ENCODE measurements at places on chromosomes 2 and 18. TPM values are rescaled to one million over a fixed set of nuclear protein-coding genes. Genes with fewer than 3 reads are reported as not detected.

Gene CHST9
- 1.6 TPM for total RNA-seq

- no peak for DNase-seq
- H3K4me3 ChIP-seq = no peak overlapping the region
- H3K27me3 ChIP-seq = no peaks in the 10 kb centered on the region
Observed at GRCh38 chr2:153004627-153005026, 286.2 kb downstream of the ARL6IP6 start.

Gene TEKT4
- total RNA-seq = not detected

GRCh38 chr18:64966667-64967066 lies 784.1 kb upstream of the CDH7 start:
- no peaks in the 10 kb centered on the region for H3K36me3 ChIP-seq
- no peaks in the 10 kb centered on the region for H3K4me1 ChIP-seq
- H3K4me3 ChIP-seq = no peak overlapping the region
- H3K27me3 ChIP-seq = no peaks in the 10 kb centered on the region

DNA sequence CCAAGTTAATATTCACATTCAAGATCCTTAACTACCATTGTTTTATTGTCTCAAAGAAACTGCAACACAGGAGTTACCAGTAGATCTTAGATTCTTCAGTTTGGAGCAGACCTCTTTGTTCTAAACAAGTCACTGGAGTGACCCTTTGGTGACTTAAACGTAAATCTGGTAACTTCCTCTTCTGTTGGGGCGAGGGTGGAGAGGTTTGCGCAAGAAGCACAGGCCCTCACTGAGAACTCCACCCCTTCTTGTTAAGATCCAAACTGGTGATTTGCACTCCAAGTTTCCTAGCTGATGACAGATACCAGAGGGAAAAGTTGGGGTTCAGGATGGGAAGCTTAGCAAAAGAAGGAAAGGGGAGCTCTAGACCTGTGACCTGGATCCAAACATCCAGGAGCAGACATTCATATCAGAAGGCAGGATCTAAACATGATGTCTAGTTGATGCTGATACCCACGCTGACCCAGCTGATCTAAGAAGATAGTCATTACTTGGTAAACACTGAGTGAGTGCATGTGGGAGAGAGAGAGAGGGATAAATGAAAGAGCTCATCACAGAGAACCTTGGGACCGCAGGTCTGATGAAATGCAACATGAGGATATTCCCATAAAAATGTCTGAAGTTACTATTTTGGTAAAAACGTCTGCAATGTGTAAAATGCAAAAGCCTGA lies 256.0 kb downstream of the CDH20 start:
- no peaks in the 10 kb centered on the region for H3K36me3 ChIP-seq
- H3K27me3 ChIP-seq = no peaks in the 10 kb centered on the region
- H3K4me3 ChIP-seq = no peak overlapping the region
- no peak for DNase-seq
- H3K4me1 ChIP-seq = no peaks in the 10 kb centered on the region

GRCh38 chr2:117948615-117949014 lies 65.3 kb downstream of the CCDC93 start:
- no peaks in the 10 kb centered on the region for H3K27me3 ChIP-seq
- no peak overlapping the region for H3K4me3 ChIP-seq
- H3K4me1 ChIP-seq = no peaks in the 10 kb centered on the region

Gene AQP12B
- not detected for total RNA-seq

GRCh38 chr18:60421356-60422118 lies 49.0 kb upstream of the MC4R start:
- H3K4me1 ChIP-seq = no peaks in the 10 kb centered on the region
- no peak for DNase-seq
- H3K4me3 ChIP-seq = no peak overlapping the region
- H3K27ac ChIP-seq = no peak overlapping the region

DNA sequence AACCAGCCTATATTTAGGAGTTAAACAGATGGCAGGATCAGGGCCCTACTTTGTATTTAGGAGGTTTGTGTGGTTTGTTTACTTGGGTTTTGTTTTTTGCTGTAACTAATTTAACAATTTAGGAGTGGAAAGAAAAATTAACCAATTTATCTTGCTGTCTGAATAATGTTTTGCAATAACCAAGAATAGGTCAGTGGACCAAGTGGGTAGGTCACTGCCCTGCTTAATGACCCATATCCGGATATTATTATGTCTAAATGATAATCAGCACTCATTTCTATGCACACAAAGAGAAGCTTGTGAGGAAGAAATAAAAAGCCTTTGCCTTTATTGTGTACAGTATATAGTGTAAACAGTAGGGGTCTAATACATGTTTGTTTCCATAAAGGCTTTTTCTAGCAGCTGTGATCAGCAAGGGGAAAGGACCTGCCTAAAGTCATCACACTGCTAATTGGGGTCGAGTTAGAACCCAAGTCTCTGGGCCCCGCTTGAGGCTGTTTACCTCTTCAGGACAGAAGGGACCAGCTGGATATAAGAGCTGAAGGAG lies 76.6 kb downstream of the TGOLN2 start:
- H3K4me1 ChIP-seq = peaks cover 37% of the 10 kb centered on the region
- no peak overlapping the region for H3K27ac ChIP-seq
- no peaks in the 10 kb centered on the region for H3K36me3 ChIP-seq
- no peak overlapping the region for H3K4me3 ChIP-seq
- no peak for DNase-seq
- no peaks in the 10 kb centered on the region for H3K27me3 ChIP-seq

GRCh38 chr2:55761024-55761423 lies 67.4 kb upstream of the PNPT1 start:
- no peaks in the 10 kb centered on the region for H3K36me3 ChIP-seq
- peak overlapping the region; percentile 78 for H3K27ac ChIP-seq
- H3K4me1 ChIP-seq = peaks cover 4% of the 10 kb centered on the region
- H3K4me3 ChIP-seq = no peak overlapping the region

DNA sequence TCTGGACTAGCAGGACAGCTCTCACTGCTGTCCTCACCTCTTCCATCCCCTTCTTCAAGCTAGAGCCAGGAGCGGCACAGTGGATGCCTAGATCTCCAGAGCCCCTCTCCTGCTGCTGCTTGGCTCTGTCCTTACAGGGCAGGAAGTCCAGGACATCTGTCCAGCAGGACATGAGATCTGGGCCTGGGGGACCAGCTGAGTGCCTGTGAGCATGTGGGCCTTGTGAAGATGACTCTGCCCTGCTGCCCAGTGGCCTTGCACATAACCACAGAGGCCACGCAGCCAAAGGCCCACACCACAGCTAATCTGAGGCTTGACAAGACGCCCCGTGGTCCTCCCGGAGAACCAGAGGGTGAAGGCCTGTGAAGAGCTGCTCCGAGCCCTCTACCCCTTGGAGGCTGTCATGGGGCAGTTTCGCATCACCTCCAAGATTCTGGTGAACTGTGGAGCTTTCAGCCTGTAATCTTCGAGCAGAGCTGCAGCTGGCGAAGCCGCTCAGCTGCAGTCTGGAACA lies 516.7 kb upstream of the HS6ST1 start:
- no peaks in the 10 kb centered on the region for H3K4me1 ChIP-seq
- no peaks in the 10 kb centered on the region for H3K36me3 ChIP-seq
- no peaks in the 10 kb centered on the region for H3K27me3 ChIP-seq
- no peak for DNase-seq
- H3K27ac ChIP-seq = no peak overlapping the region

Gene RMND5A
- 44.3 TPM for total RNA-seq

GRCh38 chr2:217642944-217643343 lies 359.9 kb downstream of the TNS1 start:
- no peak overlapping the region for H3K4me3 ChIP-seq
- DNase-seq = no peak
- no peaks in the 10 kb centered on the region for H3K27me3 ChIP-seq

Gene POTEF
- not detected for total RNA-seq

Gene ACVR1C
- total RNA-seq = 41.4 TPM

DNA sequence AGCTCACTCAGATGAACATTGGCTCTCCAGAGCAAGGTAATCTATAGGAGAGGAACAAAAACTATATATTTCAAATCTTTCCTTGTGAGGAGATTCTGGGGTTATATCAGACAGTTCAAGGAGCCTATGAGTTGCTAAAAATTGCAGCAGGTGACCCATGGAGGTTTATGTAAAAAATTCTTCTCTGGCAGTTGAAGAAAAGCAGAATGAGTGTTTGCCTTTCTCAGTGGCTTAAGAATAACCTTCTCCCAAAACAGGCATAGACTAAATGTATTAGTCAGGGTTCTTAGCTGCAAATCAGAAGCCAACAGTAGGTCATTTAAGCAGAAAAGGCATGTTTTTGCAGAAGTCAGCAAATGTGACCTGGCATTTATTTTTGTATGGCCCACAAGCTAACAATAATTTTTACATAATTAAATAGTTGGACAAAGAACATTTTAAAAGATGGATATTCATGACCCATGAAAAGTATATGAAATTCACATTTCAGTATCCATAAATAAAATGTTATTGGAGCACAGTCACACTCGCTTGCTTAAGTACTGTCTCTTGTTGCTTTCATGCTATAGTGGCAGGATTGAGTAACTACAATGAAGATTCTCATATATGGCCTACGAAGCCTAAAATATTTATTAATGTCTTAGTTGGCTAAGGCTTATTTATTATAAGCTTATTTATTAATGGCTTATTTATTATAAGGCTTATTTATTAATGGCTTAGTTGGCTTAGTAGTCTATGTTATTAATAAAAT lies 93.4 kb upstream of the TLK1 start:
- H3K4me1 ChIP-seq = no peaks in the 10 kb centered on the region
- no peak overlapping the region for H3K4me3 ChIP-seq
- H3K36me3 ChIP-seq = no peaks in the 10 kb centered on the region
- no peak for DNase-seq
- no peak overlapping the region for H3K27ac ChIP-seq

DNA sequence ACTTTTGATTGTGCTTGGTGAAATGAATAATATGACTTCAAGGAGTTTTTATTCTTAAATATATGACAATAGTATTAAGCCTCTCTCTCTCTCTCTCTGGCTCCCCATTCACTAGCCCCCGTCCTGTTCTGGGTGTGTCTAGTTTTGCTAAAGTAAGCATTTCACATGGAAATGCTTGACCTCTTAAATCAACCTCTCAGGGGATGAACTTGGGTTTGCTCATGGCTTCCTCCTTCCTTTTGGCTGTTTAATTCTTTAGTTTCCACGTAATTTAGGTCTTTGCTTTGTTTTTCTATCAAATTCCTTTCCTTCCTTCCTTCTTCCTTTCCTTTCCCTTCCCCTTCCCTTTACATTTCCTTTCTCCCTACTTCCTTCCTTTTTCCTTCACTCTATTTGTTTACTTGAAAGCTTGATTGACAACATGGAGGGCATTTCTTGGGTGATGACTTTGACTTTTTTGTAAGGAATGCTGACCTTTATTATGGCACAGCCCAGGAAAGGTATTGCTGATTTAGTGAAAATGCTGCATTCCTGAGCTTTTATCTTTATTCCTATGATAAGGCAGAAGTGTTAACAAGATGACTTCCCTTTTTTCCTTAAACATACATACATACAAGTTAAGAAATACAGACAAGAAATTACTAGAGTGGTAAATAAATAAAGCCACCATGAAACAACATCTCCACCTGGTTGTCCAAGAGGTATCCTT lies 3.6 kb downstream of the DPP4 start:
- no peak for DNase-seq
- no peak overlapping the region for H3K27ac ChIP-seq
- no peaks in the 10 kb centered on the region for H3K36me3 ChIP-seq

Gene KLHL29
- 20.9 TPM for total RNA-seq

Gene CD302
- 61.0 TPM for total RNA-seq

GRCh38 chr18:80180778-80181564 lies 66.3 kb downstream of the PARD6G start:
- H3K4me1 ChIP-seq = no peaks in the 10 kb centered on the region
- H3K4me3 ChIP-seq = no peak overlapping the region
- peak overlapping the region; percentile 12 for H3K27ac ChIP-seq

DNA sequence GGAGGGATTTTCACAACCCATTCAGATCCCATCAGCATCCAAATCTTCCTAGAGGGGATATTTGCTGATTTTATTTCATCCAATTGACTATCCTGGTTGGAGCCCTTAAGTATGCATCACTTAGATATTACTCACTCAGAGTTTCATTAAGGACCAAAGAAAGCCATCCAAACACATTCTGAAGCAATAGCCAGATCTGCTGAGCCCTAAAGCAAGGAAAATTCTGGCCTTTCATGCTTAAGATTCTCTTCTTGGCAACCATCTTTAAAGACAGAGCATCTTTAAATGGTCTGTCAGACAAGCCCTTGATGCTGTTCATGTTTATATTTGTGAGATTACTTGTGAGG lies 40.9 kb upstream of the C1D start:
- H3K27me3 ChIP-seq = no peaks in the 10 kb centered on the region
- no peak for DNase-seq

GRCh38 chr18:48951448-48952286 lies 902 bp upstream of the SMAD7 start:
- H3K4me3 ChIP-seq = peak overlapping the region; percentile 90
- peak overlapping the region; percentile 99 for H3K27ac ChIP-seq
- no peaks in the 10 kb centered on the region for H3K27me3 ChIP-seq
- peaks cover 8% of the 10 kb centered on the region for H3K4me1 ChIP-seq
- peak; percentile 87 for DNase-seq

Data from breast epithelium (tissue), 4 donors.